Caki2 (cell line): ENCODE measurements at places on chromosomes 12 and 14.

- DNase-seq = no peak
These were observed 16.3 kb downstream of the OR10P1 start for GRCh38 chr12:55653031-55653430.

GRCh38 chr14:60653701-60654161 lies 4.5 kb upstream of the SIX1 start:
- no peak for DNase-seq

DNA sequence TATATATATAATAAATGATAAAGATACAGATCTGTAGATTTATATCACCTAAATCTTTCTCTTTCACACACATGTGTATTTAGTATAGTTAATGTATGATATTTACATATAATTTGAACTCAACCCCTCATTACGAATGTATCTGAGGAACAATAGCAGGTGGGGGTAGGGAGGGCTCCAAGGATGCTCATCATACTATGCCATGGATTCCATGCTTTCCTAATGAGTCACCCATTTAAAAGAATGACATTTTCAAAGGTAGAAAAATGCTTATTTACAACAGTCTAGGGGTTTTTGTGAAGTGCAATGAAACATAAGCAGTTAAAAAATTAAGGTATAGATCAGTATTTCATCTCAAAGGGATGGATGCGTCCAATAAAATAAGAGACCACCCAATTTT lies 181.6 kb downstream of the SOX5 start:
- no peak for DNase-seq

- DNase-seq = no peak
These were observed 230.4 kb downstream of the SSPN start for GRCh38 chr12:26425587-26426260.

GRCh38 chr14:98230411-98230810 lies 1041.6 kb downstream of the BCL11B start:
- no peak for DNase-seq

DNA sequence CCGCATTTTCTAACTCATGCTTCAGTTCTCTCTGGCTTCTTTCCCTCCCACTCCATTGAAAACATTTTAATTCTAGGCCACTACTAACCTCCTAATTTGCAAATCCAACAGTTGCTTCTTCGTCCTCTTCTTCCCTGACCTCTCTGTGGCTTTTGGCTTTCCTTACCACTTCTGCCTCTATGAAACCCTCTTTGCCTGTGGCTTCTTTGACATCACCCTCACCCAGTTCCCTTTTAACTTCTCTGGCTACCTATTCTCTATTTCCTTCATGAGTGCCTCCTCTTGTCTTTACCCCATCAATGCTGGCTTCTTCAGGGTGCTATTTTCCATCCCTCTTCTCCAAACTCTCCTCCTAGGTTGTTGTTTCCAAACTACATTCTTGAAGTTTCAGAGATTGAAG lies 4.4 kb upstream of the HCFC2 start:
- no peak for DNase-seq

- DNase-seq = peak; percentile 79
These were observed 13.5 kb upstream of the SCFD1 start for GRCh38 chr14:30608533-30609006.

- peak; percentile 28 for DNase-seq
These were observed 44.0 kb downstream of the ARMH4 start for GRCh38 chr14:58107947-58108552.

- DNase-seq = peak; percentile 73
These were observed 257.8 kb upstream of the CCDC196 start for GRCh38 chr14:66228267-66228970.

GRCh38 chr12:20450591-20451180 lies 82.3 kb downstream of the PDE3A start:
- no peak for DNase-seq

DNA sequence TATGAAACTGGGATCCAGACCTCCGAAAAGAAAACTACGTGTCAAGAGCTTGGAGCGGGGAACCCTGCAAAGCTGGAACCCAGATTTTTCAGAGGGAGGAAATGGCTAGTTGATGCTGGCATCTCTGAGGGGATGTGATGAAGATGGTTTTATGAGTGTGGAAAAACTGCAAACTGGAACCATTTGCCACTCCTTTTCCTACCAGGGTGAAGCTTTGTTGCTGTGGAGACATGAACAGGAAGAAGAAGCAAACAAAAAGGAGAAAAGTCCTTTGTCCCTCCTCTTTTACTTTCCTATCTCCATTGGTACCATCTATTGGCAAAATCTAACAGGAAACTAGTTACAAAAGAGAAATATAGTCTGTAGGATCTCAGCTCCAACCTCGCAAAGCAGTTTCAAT lies 39.2 kb downstream of the CDK17 start:
- no peak for DNase-seq

GRCh38 chr14:99603471-99604277 lies at the start of gene CCDC85C:
TSS of gene CCDC85C (minus strand) at chr14:99604207. CDS start at chr14:99603959, 248 bp downstream.
- DNase-seq = peak; percentile 36

DNA sequence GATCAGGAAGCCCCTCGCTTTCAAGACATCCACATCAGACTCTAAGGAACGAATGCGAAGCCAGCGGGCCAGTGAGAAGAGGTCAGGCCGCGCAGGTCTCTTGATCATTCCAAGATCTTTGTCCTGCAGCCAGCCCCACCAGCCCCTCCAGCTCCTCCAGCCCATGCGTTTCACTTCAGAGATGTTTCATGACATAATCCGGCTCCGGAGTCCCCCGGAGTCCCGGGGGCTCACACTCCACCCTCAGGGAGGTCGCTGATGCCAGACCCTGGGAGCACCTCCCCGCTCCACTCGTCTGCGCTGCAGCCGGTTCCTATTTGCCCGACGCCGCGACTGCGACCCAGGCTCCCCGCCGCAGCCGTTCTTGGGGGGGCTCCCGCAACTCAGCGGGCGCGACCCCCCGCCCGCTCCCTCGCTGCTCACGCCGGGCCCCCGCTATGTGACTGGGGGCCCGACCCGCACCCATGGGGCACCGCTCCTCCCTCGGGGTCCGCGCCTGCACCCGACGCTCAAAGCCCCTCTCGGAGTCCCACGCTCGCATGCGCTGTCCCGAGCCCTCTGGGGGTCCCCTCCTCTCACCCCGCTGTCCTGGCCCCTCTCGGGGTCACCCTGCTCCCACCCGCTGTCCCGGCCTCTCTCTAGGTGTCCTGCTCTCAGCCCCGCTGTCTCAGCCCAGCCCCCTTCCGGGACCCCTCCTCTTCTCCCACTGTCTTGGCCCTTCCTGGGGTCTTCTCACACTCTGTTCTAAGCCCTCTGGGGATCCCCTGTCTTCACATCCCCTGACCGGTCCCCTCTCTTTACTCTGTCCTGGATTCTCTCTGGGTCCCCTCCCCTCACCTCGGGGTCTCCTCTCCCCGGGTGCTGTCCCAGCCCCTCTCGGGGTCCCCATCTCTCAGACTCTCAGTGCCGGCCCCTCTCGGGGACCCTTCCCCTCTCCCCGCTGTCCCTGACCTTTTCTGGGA lies 1.1 kb downstream of the TAOK3 start:
- DNase-seq = no peak

DNA sequence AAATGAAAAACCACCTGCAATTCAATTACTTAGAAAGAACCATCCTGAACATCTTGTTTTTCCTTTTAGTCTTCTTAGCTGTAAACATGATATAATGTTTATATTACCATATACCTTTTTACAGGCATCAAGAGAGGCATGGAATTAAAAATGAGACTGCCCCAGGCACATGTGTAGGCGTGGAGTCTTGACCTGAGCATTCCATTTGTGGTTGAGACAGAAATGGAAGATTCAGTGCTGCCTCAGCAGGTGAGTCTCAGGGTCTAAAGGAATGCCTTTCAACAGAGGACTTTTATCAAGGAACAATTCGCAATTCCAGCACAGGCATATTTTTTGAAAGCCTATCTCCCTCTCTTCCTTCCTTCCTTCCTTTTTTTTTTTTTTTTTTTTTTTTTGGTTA lies 8.0 kb upstream of the NANOGNB start:
- DNase-seq = no peak

DNA sequence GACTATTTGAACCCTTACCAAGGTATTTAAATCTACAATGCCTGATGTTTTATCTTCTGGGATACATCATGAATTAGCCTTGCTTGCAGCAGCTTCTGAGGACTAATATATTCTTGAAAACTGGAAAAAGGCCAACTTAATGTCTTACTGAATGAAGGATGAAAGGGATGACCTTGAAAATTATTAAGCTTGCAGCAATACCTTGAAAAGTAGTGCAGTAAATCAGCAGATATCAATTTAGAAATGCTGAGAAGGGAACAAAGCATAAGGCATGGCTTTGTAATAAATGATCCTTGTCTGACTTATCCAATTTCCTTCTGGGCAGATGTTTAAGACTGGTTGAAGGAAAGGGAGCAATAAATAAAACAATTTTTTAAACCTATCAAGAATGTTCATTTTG lies 37.3 kb upstream of the FERMT2 start:
- DNase-seq = no peak

- DNase-seq = no peak
These were observed 23.1 kb upstream of the C12orf42 start for GRCh38 chr12:103518899-103519298.

DNA sequence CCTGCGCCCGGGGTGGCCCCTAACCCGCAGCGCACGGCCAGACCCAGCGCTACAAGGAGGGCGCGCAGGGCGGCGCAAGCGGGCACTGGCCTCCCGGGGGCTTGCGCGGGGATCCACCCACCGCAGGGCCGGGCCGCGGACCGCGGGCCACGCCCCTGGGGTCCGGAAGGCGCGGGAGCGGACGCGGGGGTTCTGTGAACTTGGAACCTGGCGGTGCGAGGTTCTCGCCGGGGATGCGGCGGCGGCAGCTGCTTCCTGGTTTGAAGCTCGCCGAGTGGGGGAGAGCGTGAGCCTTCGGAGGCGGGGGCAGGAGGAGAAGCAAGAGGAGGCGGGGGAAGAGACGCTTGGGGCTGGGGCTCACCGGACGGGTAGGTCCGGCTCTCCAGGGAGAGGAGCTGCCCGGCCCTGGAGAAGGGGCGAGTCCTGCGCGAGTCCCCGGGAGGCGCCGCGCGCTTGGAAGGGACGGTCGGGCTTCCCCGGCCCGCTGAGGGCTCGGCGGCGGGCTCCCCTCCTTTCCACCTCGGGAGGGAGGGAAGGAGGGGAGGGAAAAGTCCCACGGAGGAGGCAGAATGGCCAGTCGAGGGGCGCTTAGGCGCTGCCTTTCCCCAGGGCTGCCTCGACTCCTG lies at the start of gene PRKCH:
TSS of gene PRKCH (plus strand) at position 195 of the 626 bp plus-strand sequence. CDS start 523 bp downstream, outside the sequence.
- DNase-seq = peak; percentile 44

DNA sequence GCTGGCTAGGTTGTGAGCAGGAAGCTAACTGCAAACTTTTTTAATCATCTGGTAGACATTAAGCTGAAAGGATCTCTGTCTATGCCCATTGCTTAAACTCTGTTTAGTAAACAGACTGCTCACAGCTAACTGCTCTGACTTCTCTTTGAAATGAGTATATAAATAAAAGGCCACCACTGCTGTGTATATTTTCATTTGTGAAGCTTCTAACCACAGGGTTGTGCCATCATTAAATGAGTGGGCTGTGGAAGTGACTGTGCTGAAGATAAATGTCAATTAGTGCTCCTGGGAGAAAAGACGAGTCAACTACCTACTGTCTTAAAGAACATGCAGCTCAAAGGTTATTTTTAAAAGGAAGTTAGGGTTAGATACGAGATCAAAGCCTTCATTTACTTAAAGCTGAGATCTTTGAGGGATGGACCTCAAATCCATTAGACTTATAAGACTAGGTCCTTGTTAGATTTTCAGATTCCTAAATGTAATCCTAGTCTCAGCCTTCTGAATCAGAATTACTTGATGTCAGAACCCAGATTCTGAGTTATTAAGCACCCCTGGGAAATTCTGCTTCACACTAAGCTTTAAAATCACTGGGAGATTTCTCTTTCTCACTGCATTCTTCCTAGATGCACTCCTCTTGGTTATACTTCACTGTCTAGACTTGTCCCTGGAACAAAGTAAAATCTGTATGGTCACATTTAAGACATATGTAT lies 213.1 kb upstream of the FLRT2 start:
- DNase-seq = no peak

DNA sequence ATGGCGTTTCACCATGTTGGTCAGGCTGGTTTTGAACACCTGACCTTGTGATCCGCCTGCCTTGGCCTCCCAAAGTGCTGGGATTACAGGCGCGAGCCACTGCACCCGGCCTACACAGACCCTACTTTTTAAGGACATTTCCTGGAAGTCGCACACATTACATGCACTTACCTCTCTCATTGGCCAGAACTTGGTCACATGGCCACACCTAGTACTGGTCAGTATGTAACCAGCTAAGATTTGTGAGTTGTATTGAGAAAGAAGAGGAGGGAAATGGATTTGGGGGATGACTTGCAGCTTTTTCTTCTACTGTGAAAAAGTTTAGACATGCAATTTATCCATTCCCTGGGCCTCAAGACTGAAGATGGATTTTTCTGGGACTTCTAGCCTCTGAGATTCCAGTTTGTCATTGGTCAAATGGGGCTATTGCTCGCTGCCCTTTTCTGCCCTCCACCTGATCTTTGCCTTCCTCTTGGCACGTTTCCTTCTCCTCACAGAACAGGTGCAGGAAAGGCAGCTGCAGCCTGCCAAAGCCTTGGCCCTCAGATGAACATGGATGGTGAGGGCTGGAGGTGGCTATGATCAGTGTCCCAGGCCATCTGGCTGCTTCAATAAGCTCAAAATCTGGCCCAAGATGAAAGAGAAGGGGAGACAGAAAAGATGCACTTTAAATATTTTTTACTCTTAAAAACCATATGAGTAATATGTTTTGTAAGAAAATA lies 7.1 kb upstream of the ZDHHC22 start:
- DNase-seq = no peak

GRCh38 chr12:69765515-69765914 lies 26.9 kb downstream of the RAB3IP start:
- no peak for DNase-seq

DNA sequence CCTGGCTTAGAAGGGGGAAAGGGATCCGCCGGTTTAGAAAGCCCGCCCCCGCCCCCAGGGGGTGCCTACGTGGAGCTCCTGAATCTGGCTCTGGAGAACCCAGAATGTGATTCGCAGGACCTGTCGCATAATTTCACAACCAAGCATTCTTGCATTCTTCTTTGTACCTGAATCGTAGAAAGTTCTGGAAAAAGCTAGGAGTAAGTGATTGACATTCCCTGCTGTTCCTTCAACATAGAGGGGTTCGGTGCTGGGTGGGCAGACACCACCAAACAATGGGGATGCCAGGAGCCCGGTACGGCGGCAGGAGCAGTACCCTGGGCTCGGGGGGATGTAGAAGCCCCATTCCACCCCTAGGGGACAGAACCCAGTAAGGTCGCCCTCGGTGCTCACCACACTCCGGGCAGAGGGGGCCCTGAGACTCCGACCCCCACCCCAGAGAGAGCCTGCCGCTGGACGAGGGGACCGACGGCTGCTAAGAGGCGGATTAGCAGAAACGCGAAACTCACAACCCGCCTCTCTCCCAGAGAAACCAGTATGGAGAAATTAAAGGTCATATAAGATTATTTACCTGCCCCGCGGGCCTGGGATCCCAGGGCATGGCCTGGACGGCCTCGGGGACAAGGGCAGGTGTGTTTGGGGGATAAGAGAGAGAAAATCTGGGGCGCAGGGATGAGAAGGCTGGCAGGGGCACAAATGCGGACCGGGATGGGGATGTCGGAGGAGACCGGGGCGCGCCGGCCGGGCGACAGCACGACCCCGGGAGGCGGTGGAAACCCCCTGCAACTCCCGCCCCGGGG lies 520 bp downstream of the CSRP2 start:
- no peak for DNase-seq

- no peak for DNase-seq
These were observed 34.6 kb upstream of the ACSM4 start for GRCh38 chr12:7269273-7269672.

GRCh38 chr12:106205208-106206069 lies 42.4 kb downstream of the CKAP4 start:
- DNase-seq = no peak
